ENCODE measurements at places on chromosomes 7 and 10. TPM values are rescaled to one million over a fixed set of nuclear protein-coding genes. Genes with fewer than 3 reads are reported as not detected.

C10orf71 gene
- 0.18 TPM for total RNA-seq

TCERG1L gene
- total RNA-seq: not detected

JCAD gene
- total RNA-seq: 20.2 TPM

MSS51 gene
- total RNA-seq: not detected

MRC1 gene
- total RNA-seq: 5.4 TPM

EN2 gene
- total RNA-seq: not detected

SORCS3 gene
- total RNA-seq: not detected

FAM131B gene
- 0.29 TPM for total RNA-seq

FOXP2 gene
- total RNA-seq: 51.6 TPM

ACSM6 gene
- 7.2 TPM for total RNA-seq

ST7 gene
- total RNA-seq: 30.4 TPM

GSTO2 gene
- 0.58 TPM for total RNA-seq

DNA sequence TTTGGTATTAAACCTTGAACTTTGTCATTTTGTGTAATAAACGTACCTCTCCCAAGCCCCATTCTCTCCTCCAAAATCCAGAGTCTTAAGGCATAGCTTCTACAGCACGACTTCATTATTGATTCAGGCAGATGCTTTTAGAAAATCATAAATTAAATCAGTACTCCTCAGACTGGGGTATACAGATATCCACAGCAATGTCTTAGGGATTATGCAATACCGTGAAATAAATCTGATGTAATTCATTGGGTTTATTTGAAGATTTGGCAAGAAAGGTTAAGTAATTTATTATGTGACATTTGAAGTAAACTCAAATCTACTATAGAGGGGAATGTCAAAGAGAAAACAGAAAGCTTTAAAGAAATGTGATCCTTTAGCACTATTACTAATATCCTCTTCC is 246.1 kb upstream of the PLXDC2 start:
- H3K27me3 ChIP-seq: no peaks in the 10 kb centered on the region
- H3K27ac ChIP-seq: no peak overlapping the region
- H3K4me1 ChIP-seq: no peaks in the 10 kb centered on the region

GRCh38 chr10:48557511-48558123 is 47.3 kb downstream of the ARHGAP22 start:
- H3K36me3 ChIP-seq: no peaks in the 10 kb centered on the region
- H3K27ac ChIP-seq: no peak overlapping the region
- no peaks in the 10 kb centered on the region for H3K4me1 ChIP-seq
- no peak overlapping the region for H3K4me3 ChIP-seq

- peak; percentile 23 for DNase-seq
- H3K27me3 ChIP-seq: no peaks in the 10 kb centered on the region
- no peaks in the 10 kb centered on the region for H3K36me3 ChIP-seq
- no peaks in the 10 kb centered on the region for H3K4me1 ChIP-seq
- no peak overlapping the region for H3K27ac ChIP-seq
Observed at GRCh38 chr7:121301446-121302213, 27.2 kb upstream of the WNT16 start.

DNA sequence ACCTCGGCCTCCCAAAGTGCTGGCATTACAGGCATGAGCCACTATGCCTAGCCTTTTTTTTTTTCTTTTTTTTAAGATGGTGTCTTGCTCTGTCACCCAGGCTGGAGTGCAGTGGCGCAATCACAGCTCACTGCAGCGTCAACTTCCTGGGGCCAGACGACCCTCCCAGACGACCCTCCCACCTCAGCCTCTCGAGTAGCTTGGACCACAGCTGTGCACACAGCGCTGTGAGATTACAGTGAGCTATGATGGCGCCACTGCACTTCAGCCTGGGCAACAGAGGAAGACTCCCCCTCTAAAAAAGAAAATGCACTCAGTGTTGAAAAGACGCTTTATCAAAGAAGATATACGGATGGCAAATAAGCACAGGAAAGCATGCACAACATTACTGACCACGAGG is 16.5 kb upstream of the WIPI2 start:
- DNase-seq: no peak
- no peak overlapping the region for H3K4me3 ChIP-seq
- no peaks in the 10 kb centered on the region for H3K36me3 ChIP-seq
- no peaks in the 10 kb centered on the region for H3K27me3 ChIP-seq
- H3K4me1 ChIP-seq: peaks cover 9% of the 10 kb centered on the region
- no peak overlapping the region for H3K27ac ChIP-seq

GRCh38 chr10:11194859-11195586 is 177.4 kb downstream of the CELF2 start:
- peaks cover 4% of the 10 kb centered on the region for H3K4me1 ChIP-seq
- no peak overlapping the region for H3K4me3 ChIP-seq
- peaks cover 4% of the 10 kb centered on the region for H3K36me3 ChIP-seq
- no peaks in the 10 kb centered on the region for H3K27me3 ChIP-seq
- DNase-seq: no peak

DNA sequence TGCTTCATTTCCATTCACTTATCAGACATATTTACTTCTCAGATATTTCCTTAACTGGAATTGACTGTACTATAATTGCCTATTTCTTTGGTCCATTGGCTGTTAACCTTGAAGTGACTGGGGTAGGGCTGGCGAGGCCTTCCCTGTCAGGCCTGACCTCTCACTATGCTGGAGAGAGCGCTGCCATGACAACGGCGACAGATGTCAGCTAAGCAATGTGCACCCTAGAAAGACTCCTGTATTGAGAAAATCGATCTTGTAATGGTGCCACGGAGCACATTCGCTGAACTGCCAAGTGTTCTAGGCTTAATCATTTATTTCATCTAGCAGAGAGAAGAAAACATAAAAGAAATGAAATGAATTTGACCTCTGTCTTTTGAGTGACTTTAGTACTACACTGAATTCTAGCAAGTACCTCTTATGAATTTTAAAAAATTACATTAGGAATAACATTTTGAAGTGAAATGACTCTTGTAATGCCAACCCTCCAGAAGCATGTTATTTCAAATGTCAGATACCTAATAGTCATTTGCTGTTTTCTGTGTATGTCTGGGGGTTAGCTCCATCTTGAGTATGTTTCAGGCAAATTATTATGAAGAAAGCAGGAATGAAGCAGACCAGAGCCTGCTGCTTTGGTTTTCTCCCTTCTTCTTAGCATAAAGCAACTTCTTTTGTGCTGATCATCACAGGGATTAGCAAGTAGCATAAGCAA is 148.0 kb downstream of the SNX10 start:
- no peak overlapping the region for H3K27ac ChIP-seq
- no peak for DNase-seq
- H3K4me3 ChIP-seq: no peak overlapping the region
- H3K36me3 ChIP-seq: no peaks in the 10 kb centered on the region
- no peaks in the 10 kb centered on the region for H3K4me1 ChIP-seq
- H3K27me3 ChIP-seq: no peaks in the 10 kb centered on the region

GRCh38 chr10:114043532-114044246 is at the start of gene ADRB1:
TSS of gene ADRB1 (plus strand) at chr10:114043866. CDS start at chr10:114044133, 267 bp downstream.
- H3K4me1 ChIP-seq: peaks cover 40% of the 10 kb centered on the region
- peak within 1 kb of the TSS; percentile 66 for H3K27ac ChIP-seq

GRCh38 chr7:897771-898376 is 21.5 kb downstream of the GET4 start:
- no peaks in the 10 kb centered on the region for H3K27me3 ChIP-seq
- no peak overlapping the region for H3K4me3 ChIP-seq
- DNase-seq: peak; percentile 80
- peaks cover 15% of the 10 kb centered on the region for H3K4me1 ChIP-seq

GRCh38 chr10:52659085-52659484 is 113.5 kb downstream of the MBL2 start:
- no peak overlapping the region for H3K27ac ChIP-seq
- H3K4me1 ChIP-seq: no peaks in the 10 kb centered on the region
- no peak overlapping the region for H3K4me3 ChIP-seq
- no peak for DNase-seq
- no peaks in the 10 kb centered on the region for H3K27me3 ChIP-seq

- H3K27ac ChIP-seq: no peak overlapping the region
- no peak for DNase-seq
- no peaks in the 10 kb centered on the region for H3K36me3 ChIP-seq
- no peaks in the 10 kb centered on the region for H3K4me1 ChIP-seq
Observed at GRCh38 chr7:140485500-140486265, 6.4 kb upstream of the MKRN1 start.

DNA sequence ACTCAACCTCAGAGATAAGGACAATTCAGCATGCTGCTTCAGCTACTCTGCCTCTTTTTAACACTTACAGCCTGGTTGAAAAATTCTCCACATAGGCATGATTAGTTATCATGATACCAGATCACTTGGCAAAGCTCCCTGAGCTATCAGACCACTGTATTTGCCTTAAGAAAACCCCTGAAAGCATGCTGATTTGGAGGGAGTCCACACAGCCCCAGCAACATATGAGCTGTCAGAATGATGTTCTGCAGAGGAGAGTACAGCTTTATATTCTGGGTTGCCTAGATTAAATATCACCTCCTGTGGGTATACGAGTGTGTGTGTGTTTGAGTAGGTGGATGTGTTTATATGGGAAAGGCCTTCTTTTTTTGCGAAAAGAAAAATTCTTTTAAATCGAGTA is 170.2 kb upstream of the CHRM2 start:
- H3K4me1 ChIP-seq: no peaks in the 10 kb centered on the region
- H3K27ac ChIP-seq: no peak overlapping the region
- DNase-seq: peak; percentile 59
- H3K4me3 ChIP-seq: no peak overlapping the region
- no peaks in the 10 kb centered on the region for H3K36me3 ChIP-seq
- H3K27me3 ChIP-seq: no peaks in the 10 kb centered on the region

- H3K36me3 ChIP-seq: no peaks in the 10 kb centered on the region
- no peak overlapping the region for H3K27ac ChIP-seq
- H3K4me1 ChIP-seq: peaks cover 6% of the 10 kb centered on the region
Observed at GRCh38 chr7:16657656-16658279, 11.8 kb downstream of the BZW2 start.

DNA sequence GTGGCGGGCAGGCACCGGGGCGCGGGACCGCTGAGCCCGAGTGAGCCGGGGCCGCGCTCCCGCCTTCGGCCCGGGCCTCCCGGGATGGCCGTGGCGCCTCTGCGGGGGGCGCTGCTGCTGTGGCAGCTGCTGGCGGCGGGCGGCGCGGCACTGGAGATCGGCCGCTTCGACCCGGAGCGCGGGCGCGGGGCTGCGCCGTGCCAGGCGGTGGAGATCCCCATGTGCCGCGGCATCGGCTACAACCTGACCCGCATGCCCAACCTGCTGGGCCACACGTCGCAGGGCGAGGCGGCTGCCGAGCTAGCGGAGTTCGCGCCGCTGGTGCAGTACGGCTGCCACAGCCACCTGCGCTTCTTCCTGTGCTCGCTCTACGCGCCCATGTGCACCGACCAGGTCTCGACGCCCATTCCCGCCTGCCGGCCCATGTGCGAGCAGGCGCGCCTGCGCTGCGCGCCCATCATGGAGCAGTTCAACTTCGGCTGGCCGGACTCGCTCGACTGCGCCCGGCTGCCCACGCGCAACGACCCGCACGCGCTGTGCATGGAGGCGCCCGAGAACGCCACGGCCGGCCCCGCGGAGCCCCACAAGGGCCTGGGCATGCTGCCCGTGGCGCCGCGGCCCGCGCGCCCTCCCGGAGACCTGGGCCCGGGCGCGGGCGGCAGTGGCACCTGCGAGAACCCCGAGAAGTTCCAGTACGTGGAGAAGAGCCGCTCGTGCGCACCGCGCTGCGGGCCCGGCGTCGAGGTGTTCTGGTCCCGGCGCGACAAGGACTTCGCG is 534 bp downstream of the FZD9 start:
- DNase-seq: peak; percentile 57
- peak overlapping the region; percentile 45 for H3K4me3 ChIP-seq
- peaks cover 17% of the 10 kb centered on the region for H3K27me3 ChIP-seq
- no peak overlapping the region for H3K27ac ChIP-seq
- peaks cover 15% of the 10 kb centered on the region for H3K4me1 ChIP-seq

DNA sequence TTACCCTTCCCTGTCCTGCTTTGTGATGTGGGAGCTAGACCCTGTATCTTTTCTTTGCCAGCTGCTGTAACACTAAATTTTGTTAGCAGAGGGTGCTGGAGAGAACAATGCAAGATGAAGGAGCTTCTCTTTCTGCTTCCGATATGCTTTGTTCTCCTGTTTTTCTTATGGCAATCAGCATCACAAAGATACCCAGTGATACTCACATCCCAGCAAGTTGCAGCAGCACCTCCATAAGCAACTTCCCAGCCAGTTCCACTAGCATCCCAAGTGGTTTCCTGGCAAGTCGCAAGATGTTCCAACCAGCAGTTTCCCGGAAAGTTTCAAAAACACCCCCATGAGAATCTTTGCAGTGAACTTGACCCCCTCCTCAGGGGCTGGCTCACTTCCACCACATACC is 148.6 kb downstream of the IMMP2L start:
- no peaks in the 10 kb centered on the region for H3K27me3 ChIP-seq
- DNase-seq: no peak

- no peak overlapping the region for H3K27ac ChIP-seq
- H3K4me3 ChIP-seq: no peak overlapping the region
- DNase-seq: no peak
- H3K4me1 ChIP-seq: no peaks in the 10 kb centered on the region
- H3K27me3 ChIP-seq: no peaks in the 10 kb centered on the region
Observed at GRCh38 chr7:48366096-48366495, 194.8 kb downstream of the ABCA13 start.

- H3K4me3 ChIP-seq: no peak overlapping the region
- no peak overlapping the region for H3K27ac ChIP-seq
- no peak for DNase-seq
- H3K36me3 ChIP-seq: no peaks in the 10 kb centered on the region
- H3K4me1 ChIP-seq: no peaks in the 10 kb centered on the region
Observed at GRCh38 chr10:51567271-51567670, 132.1 kb downstream of the CSTF2T start.

DNA sequence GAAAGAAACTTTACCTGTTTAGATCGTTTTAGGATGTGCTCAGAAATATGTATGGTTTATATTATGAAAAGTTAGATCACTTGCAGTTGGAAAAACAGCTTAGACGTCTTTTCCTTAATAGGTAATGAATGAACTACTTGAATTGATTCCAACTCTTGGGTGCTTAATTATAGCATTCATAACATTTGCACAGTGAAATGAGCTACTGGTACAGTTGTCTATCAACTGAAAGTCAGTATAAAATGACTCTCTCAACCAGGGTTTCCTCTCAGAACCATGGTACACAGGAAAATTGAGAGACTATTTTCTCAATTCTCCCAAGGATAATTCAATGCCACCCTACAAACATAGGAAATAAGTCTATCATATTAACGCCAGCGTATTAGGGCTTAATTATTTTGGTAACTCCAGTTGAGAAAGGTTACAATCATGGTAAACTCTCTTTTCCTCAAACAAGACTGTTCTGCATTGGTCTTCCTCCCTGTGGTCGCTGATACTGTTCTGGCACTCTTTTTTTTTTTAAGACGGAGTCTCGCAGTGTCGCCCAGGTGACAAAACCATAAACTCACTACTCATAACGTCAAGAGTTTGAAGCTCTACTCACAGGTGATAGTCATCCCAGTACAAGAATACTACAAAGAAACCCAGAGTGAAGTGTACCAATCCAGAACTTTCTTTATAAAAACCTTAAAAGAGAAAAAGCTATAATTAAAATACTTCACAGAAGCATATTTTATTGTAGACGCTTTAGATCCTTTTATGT is 2.0 kb downstream of the ANLN start:
- H3K27me3 ChIP-seq: no peaks in the 10 kb centered on the region
- no peaks in the 10 kb centered on the region for H3K36me3 ChIP-seq
- H3K4me3 ChIP-seq: no peak overlapping the region
- peaks cover 41% of the 10 kb centered on the region for H3K4me1 ChIP-seq
- H3K27ac ChIP-seq: no peak overlapping the region

All from stomach (tissue), 19 donors.